CD4-positive, alpha-beta memory T cell (primary cell): ENCODE measurements at places on chromosomes 12 and 14. TPM values are rescaled to one million over a fixed set of nuclear protein-coding genes. Genes with fewer than 3 reads are reported as not detected.
A peak's percentile ranks its signal among the peaks of the same experiment; 100 is the strongest.

DNA sequence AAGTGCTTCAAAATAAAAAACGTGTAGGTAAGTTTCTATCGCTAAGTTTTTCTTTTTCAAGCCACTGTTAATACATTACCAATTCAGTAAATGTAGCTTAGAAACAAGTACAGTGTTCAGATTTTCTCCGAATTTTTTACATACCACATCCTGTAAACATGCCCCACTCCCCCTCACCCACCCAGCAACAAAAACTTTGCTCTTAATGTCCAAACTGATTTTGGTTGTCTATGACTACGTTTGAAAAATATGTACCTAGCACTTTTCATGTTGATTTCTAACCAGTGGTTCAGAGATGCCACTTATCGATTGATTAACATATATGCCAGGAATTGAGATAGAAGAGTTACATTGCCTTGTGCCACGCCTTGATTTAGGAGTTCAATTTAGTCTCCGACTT lies 663 bp upstream of the LIN7A start:
- no peaks in the 10 kb centered on the region for H3K27me3 ChIP-seq
- H3K4me1 ChIP-seq: no peaks in the 10 kb centered on the region
- H3K27ac ChIP-seq: no peak overlapping the region
- H3K36me3 ChIP-seq: no peaks in the 10 kb centered on the region
- DNase-seq: no peak
- H3K4me3 ChIP-seq: no peak overlapping the region

GRCh38 chr14:21825149-21825743 lies 151.6 kb upstream of the OR4E1 start:
- no peak overlapping the region for H3K4me3 ChIP-seq
- H3K27ac ChIP-seq: no peak overlapping the region
- H3K36me3 ChIP-seq: no peaks in the 10 kb centered on the region
- DNase-seq: peak; percentile 50
- H3K4me1 ChIP-seq: no peaks in the 10 kb centered on the region

VSX2 gene
- not detected for total RNA-seq

HPD gene
- not detected for total RNA-seq

GRCh38 chr12:124605883-124606774 lies 38.7 kb upstream of the NCOR2 start:
- no peak overlapping the region for H3K4me3 ChIP-seq
- no peak for DNase-seq
- H3K27me3 ChIP-seq: no peaks in the 10 kb centered on the region
- H3K4me1 ChIP-seq: peaks cover 32% of the 10 kb centered on the region

GRCh38 chr14:104392396-104393198 lies 187.0 kb upstream of the C14orf180 start:
- H3K36me3 ChIP-seq: no peaks in the 10 kb centered on the region
- H3K4me1 ChIP-seq: peaks cover 85% of the 10 kb centered on the region
- H3K27ac ChIP-seq: peak overlapping the region; percentile 52
- DNase-seq: no peak

- no peak overlapping the region for H3K27ac ChIP-seq
- H3K36me3 ChIP-seq: no peaks in the 10 kb centered on the region
- peaks cover 19% of the 10 kb centered on the region for H3K27me3 ChIP-seq
- H3K4me3 ChIP-seq: no peak overlapping the region
- DNase-seq: no peak
- H3K4me1 ChIP-seq: no peaks in the 10 kb centered on the region
These were observed 45.4 kb upstream of the GALNT9 start for GRCh38 chr12:132374612-132375445.

- H3K27ac ChIP-seq: no peak overlapping the region
- H3K4me3 ChIP-seq: no peak overlapping the region
- DNase-seq: no peak
These were observed 13.9 kb upstream of the PCED1B start for GRCh38 chr12:47065546-47065945.

- no peaks in the 10 kb centered on the region for H3K27me3 ChIP-seq
- no peaks in the 10 kb centered on the region for H3K36me3 ChIP-seq
- DNase-seq: no peak
- H3K27ac ChIP-seq: no peak overlapping the region
- H3K4me3 ChIP-seq: no peak overlapping the region
- H3K4me1 ChIP-seq: no peaks in the 10 kb centered on the region
These were observed 128.4 kb upstream of the SEL1L start for GRCh38 chr14:81662066-81662465.

GRCh38 chr12:27627123-27627852 lies 69.0 kb upstream of the REP15 start:
- no peaks in the 10 kb centered on the region for H3K36me3 ChIP-seq
- H3K27me3 ChIP-seq: no peaks in the 10 kb centered on the region
- no peaks in the 10 kb centered on the region for H3K4me1 ChIP-seq
- no peak overlapping the region for H3K27ac ChIP-seq
- no peak for DNase-seq

GXYLT1 gene
- total RNA-seq: 9.5 TPM

DNA sequence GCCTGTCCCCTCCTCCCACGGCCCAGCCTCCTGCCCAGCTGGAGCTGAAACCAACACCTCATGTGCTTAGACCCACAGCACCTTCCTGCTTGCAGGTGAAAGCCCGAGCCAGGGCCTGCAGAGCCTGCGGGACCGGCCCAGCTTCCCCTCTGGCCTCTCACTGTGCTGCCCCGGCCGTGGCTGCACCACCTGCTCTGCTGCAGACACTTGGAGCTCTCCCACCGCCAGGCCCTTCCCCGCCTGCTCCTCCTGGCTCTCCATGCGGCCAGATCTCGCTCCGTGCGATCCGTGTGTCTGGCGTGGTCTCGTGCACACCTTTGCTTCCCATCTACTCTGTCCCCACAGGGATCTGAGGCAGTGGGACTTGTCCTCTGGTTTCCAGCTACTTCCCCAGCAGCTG lies 72.2 kb upstream of the FBRSL1 start:
- no peaks in the 10 kb centered on the region for H3K36me3 ChIP-seq
- H3K27me3 ChIP-seq: no peaks in the 10 kb centered on the region
- no peak overlapping the region for H3K27ac ChIP-seq
- DNase-seq: no peak
- no peak overlapping the region for H3K4me3 ChIP-seq

GRCh38 chr14:74434294-74434693 lies 8.3 kb upstream of the SYNDIG1L start:
- no peaks in the 10 kb centered on the region for H3K4me1 ChIP-seq
- H3K27ac ChIP-seq: no peak overlapping the region
- no peaks in the 10 kb centered on the region for H3K27me3 ChIP-seq
- DNase-seq: no peak
- H3K4me3 ChIP-seq: no peak overlapping the region

DNA sequence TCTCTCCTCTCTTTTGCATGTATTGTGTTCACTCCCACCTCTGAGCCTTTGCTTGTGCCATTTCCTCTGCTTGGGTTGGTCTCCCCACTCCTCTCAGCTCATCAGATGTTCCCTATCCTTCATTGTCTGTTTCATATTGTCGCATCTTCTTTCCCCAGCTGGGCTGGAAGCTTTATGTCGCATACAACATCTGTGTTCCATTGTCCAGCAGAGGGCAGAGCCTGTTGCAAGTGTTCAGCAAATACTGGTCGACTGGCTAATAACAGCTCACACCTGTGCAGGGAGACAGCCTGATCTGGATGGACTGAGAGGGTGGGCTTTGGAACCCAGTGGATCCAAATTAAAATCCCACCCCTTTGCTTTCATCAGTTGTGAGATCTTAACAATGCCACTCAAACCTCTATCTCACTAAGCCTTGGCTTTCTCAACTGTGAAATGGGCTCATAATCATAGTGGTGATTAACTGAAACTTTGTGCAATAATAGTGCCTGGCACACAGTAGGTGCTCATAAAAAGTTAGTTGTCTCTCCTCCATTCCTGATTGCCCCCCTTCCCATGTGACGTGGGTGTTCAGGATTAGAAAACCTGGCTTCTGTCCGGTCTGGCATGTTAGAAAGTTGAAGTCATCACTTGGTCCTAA lies 75.8 kb downstream of the RIN3 start:
- peaks cover 74% of the 10 kb centered on the region for H3K4me1 ChIP-seq
- no peak overlapping the region for H3K27ac ChIP-seq
- no peaks in the 10 kb centered on the region for H3K27me3 ChIP-seq
- H3K36me3 ChIP-seq: no peaks in the 10 kb centered on the region
- no peak for DNase-seq
